SK-N-SH (cell line): ENCODE measurements at places on chromosomes 3 and 15. TPM values are rescaled to one million over a fixed set of nuclear protein-coding genes. Genes with fewer than 3 reads are reported as not detected.
A peak's percentile ranks its signal among the peaks of the same experiment; 100 is the strongest.

DNA sequence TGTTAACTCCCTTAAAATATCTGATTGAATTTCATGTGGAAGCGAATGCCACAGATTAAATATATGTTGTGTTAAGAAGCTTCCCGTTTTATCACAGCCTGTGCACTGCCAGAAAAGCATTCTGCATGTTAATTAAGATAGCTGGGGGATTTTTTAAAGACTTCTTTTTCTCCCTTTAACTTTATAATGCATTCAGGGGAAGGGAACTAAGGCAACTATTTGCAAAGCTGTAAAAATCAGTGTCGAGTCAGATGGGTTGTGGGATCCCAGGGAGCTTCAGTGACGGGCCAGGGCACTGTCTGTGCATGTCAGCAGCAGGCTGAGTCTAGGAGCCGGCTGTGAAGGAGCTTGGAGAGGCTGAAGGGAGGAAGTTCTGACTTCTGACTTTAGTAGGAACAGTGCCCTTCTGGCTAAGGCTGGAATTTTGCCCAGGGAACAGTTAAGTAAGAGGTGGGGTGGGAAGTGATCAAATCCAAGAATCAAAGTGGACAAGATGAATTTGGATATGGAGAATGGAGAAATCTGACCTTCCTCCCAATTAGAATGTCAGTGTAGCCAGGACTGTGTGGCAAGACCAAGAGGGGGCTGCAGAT lies 77.7 kb downstream of the ABHD5 start:
- peak overlapping the region; percentile 96 for H3K27ac ChIP-seq
- H3K27me3 ChIP-seq = no peaks in the 10 kb centered on the region
- DNase-seq = no peak
- no peaks in the 10 kb centered on the region for H3K36me3 ChIP-seq
- no peak overlapping the region for H3K4me3 ChIP-seq
- H3K4me1 ChIP-seq = peaks cover 31% of the 10 kb centered on the region

DNA sequence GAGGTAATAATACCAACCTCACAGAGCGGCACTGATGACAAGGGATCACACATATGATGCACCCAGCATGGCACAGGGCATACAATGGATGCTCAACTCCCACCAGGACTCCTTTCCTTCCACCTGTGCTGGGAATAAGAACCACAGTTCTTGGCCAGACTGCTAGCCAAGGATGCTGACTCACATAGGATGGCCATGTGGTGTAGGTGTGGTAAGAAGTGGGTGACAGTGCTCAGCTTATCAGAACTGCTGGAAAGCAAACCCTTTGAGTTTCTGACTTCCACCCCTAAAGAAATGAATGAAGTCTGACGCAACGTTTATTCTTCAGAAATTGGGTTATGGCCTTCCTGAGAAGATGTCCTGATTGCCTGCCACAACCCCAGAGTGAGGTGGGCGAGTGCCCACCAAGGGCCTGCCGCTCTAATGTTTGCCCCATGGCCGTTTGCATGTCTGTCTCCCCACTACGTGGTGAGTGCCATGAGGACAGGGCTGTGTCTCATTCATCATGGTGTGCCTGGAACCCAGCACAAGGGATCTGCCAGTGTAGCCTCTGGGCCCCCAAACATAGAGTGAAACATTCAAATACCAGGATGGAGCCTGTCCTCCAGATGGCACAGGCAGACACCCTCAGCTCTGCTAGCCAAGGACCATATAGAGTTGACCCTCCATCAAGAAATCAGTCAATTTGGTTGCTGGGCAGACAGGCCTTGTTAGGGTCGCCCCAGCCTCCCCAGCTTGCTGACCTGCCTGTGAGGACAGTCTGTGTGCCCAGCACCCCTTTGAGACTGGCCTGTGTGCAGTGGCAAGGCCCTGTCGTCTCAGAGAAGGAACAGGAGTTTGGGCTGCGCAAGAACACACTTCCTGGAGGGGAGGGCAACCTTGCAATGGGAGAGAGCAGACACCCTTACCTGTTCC lies 57.6 kb upstream of the SLCO2A1 start:
- H3K27ac ChIP-seq = no peak overlapping the region
- no peak overlapping the region for H3K4me3 ChIP-seq
- H3K4me1 ChIP-seq = no peaks in the 10 kb centered on the region; the same call in 1 of the 2 replicates
- no peak for DNase-seq
- H3K27me3 ChIP-seq = no peaks in the 10 kb centered on the region
- H3K36me3 ChIP-seq = no peaks in the 10 kb centered on the region

DNA sequence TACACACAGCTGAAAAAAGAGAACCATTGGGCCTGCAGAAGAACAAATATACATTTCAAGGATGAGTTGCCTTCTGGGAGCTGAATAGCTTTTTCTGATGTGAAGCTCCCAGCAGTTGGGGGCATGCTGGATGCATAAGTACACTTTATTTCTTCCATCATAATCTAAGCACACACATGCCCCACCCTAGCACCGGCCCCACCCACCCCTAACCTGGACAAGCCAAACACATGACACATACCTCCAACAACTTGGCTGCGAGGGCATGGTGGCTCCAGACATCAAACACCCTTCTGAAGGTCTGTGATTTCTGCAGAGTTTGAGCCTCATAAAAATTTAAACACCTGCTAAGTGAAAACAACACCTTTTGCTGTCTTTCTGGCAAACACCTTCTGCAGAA lies 307.2 kb upstream of the TRIM42 start:
- no peak for DNase-seq
- H3K4me3 ChIP-seq = no peak overlapping the region
- H3K4me1 ChIP-seq = no peaks in the 10 kb centered on the region
- no peak overlapping the region for H3K27ac ChIP-seq

DNA sequence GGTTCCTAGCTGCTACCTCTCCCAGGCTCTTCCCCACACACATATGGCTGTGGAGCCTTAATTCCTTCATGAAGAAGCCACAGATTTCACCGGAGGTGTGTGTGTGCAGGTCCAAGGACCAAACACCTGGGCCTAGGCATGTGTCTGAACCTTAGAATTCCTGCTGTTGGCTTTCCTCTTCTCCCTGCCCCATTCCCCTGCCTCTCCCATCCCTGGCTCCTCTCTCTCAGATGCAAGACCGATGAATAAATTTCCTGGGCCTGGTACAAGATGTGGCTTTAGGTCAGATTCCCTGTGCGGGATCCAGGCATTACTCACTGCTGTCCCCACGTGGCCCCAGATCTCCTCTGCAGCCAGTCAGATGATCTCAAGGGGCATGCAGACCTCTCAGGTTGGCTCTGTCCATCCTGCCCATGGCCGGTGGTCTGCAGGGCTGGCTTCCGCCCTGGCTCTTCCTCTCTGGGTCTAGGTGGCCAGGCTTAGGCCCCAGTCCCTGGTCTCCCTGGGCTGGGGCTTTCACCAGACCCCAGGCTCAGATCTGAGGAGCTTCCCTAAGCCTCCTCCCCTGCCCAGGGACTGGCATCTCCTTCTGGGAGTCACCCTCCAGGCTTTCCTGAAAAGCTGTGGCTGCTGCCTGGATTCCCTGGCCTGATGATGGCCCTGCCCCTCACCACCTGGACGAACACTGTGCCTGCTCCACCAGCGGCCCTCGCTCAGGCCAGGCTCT lies 20.5 kb downstream of the CCR9 start:
- no peaks in the 10 kb centered on the region for H3K36me3 ChIP-seq
- DNase-seq = peak; percentile 42
- H3K4me1 ChIP-seq = no peaks in the 10 kb centered on the region
- no peaks in the 10 kb centered on the region; the same call in 1 of the 2 replicates for H3K27me3 ChIP-seq
- no peak overlapping the region for H3K4me3 ChIP-seq

GRCh38 chr15:42355291-42355690 lies 4.0 kb upstream of the CAPN3 start:
- DNase-seq = no peak
- no peaks in the 10 kb centered on the region; the same call in 1 of the 2 replicates for H3K36me3 ChIP-seq
- H3K27ac ChIP-seq = no peak overlapping the region

GRCh38 chr3:99418709-99419108 lies 219.7 kb upstream of the COL8A1 start:
- H3K4me1 ChIP-seq = no peaks in the 10 kb centered on the region; the same call in 1 of the 2 replicates
- no peak overlapping the region for H3K4me3 ChIP-seq
- no peaks in the 10 kb centered on the region for H3K36me3 ChIP-seq
- H3K27ac ChIP-seq = no peak overlapping the region
- H3K27me3 ChIP-seq = no peaks in the 10 kb centered on the region

The GOLGA6D gene
- 0.02 TPM in 1 of 2 replicates, not detected in the other for polyA plus RNA-seq

The CP gene
- polyA plus RNA-seq = not detected in 2 replicates

The CRABP1 gene
- 1.0 and 1.6 TPM in 2 replicates for polyA plus RNA-seq

The MESD gene
- polyA plus RNA-seq = 12.3 and 15.2 TPM in 2 replicates

The PLA2G4D gene
- polyA plus RNA-seq = not detected in 2 replicates

The THAP10 gene
- polyA plus RNA-seq = 2.9 and 3.2 TPM in 2 replicates
